Esophagus squamous epithelium (tissue), 5 donors: ENCODE measurements at places on chromosomes 4 and X.

DNA sequence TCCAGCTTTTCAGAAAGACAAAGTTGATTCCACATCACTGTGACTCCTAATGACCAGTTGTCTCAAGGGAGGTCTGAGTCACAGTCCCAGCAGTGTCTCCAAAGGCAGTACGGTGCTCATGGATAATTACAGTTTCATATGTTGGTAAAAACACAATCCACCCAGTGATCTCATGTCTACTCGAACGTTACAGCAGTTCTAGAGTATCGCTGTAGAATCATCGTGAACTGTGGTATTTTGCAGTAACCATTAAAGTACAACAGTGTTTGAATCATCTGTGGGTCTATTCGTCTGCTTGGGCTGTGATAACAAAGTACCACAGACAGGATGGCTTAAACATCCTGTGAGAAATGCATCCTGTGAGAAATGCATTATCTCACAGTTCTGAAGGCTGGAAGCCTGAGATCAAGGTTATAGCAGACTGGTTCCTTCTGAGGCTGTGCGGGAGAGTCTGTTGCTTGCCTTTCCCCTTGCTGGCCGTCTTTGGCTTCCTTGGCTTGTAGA lies 121.1 kb upstream of the SORBS2 start:
- DNase-seq, result no peak

GRCh38 chr4:153643406-153644383 lies 40.4 kb upstream of the TLR2 start:
- no peak for DNase-seq

GRCh38 chr4:76546759-76547742 lies 112.0 kb downstream of the SHROOM3 start:
- DNase-seq, result no peak

GRCh38 chrX:105876658-105877057 lies 54.3 kb downstream of the NRK start:
- no peak for DNase-seq

DNA sequence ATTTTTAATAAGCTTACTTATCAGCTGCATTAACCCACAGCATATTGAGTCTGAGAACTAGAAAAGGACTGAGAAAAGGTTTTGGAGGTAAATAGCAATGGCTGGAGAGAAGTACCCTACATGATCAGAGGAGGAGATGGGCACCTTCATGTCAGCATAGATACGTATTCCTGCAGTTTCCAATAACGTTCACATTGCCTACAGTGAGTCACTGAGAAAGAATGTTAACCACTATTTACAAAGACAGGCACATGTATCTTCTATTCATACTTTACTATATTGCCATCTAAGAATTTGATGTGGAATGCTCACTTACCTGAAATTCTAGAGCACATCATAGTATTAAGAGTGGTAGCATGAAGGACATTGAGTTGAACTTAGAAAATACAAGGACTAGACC lies 92.5 kb downstream of the TLL1 start:
- DNase-seq, result no peak

DNA sequence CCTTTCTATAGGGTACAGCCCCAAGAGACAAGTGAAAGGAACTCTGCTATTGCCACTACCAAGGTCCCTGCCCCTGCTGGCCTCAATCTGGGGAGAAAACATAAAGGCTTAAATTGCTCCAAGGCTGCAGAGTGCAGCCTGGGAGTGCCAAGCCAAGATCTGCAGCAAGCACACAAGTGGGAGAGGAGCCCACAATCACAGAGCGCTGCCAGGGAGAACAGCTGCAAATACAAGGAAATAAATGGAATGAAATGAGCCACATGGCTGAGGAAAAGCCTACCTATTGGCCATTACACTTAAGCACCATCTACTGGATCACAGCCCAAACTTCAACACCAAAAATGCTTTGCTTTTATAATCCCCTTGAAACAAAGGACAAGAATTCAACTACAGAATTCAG lies 582.4 kb downstream of the FAM133A start:
- no peak for DNase-seq

- no peak for DNase-seq
Measured at GRCh38 chr4:142663828-142664227, 182.3 kb downstream of the INPP4B start.

- no peak for DNase-seq
Measured at GRCh38 chr4:96654045-96654444, 814.2 kb downstream of the PDHA2 start.

- no peak for DNase-seq
Measured at GRCh38 chrX:63013549-63013948, 337.6 kb downstream of the SPIN4 start.

DNA sequence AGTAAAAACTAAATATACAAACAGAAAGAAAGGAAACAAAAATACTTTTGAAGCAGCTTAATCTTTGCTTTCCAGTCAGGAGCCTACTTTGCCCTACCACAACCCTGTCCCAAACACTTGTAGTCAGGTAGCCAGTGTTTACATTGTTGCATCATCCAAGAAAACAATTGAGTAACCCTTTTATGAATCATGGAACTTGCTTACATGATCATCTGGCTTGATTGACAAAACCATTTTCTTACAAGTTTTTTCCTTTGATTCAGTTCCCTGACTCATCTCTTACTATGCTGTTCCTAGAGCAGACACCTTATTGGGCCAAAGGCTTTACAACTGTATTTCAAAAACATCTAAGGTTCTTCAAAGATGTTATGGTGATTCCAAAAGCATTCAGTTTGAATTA lies 740.1 kb downstream of the KLHL13 start:
- no peak for DNase-seq

- DNase-seq, result no peak
Measured at GRCh38 chr4:10046471-10046870, 25.2 kb upstream of the SLC2A9 start.

GRCh38 chr4:83851261-83852084 lies 315.6 kb downstream of the GPAT3 start:
- DNase-seq, result no peak

- no peak for DNase-seq
Measured at GRCh38 chr4:48017108-48017571, 568 bp downstream of the NIPAL1 start.

GRCh38 chrX:8204169-8204935 lies 33.3 kb upstream of the VCX2 start:
- no peak for DNase-seq
